ENCODE measurements at places on chromosomes 7 and 10.
A peak's percentile ranks its signal among the peaks of the same experiment; 100 is the strongest.

- DNase-seq = no peak
These were observed 70.3 kb downstream of the PON1 start for GRCh38 chr7:95253986-95254385.

GRCh38 chr7:25615003-25615402, 386.7 kb upstream of the NPVF start:
- no peak for DNase-seq

DNA sequence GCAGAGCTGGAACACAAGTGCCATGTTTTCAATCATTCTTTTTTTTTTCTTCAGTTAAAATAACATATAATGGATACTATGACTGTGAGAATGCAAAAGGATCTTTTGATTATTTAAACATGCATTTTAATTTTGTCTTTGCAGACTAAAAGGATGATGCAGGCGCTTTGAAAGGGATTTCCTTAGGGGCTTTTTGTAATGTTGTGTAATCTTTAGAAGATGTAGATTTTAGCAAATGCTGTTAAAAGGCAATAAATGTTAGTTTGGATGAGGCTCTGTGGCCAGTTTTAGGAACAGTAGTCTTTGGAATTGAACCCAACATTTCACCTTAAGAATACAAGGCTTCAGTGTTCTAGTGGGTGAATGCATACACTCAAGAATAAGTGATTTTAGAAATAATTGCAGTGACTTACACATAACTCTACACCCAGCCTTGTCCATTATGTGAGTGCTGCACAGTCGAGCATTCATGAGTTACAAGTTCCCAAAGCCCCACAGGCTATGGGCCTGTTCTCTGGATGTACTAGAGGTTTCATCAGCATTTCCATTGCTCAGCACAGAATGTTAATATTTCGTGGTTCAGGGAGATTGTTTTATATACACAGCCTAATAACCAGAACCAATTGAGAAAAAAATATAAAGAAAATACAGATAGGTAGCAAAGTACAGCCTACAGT, 11.6 kb downstream of the PAPSS2 start:
- no peak for DNase-seq

DNA sequence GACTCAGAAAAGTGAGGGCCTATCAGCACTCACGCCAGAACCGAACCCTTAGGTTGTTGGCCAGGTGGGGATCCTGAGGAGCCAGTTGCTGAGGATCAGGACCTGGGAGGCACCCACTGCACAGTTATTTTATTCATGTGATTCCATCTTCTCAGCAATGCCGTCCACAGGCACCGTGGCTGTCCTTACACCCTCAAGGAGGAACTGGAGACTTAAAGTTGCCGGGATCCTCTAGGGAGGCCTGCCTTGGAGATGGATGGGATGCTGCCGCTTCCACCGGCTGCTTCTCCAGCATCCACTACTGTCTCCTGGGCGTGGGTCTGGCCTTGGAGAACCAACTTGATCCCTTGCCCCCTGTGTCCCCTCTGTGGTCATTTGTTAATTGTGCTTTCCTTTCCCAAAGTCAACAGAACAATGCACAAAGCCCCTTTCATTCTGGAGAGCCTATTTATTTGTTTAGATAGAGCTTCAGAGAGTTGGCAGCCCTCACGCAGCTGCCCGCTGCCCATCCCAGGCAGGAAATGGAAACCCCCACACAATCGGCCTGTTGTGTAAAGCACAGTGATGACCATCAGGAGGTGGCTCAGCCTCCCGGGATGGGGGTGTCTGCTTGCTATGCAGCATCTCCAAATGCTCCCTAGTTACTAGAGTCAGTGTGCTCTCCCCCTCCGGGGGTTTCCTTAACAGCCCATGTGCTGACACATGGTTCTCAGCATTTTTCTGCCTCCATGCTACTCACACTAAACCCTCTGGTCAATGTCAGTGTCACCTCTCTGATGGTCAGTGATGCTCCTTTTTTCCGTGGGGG, 52.9 kb upstream of the IGFBP3 start:
- peak; percentile 65 for DNase-seq

DNA sequence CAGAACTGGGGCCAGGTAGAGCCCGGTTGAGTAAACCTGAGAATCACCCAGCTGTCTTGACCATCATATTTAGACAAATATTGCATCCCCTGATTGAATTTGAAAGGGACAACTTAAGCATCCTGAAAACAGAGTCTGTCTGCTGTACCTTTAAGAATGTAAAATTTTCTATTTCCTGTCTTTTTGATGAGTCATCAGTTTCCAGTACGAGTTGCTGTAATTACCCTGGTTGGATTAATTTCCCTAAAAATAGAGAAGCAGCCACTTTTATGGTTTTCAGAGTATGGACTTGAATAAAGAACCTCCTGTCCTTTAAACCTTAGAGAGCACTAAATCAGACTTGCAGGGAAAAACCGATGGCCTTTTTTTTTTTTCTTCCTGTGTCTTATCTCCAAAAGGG, 164.6 kb upstream of the SH2B2 start:
- DNase-seq = no peak
